Stimulated activated CD8-positive, alpha-beta memory T cell treated with anti-CD3 and anti-CD28 coated beads, Interleukin-15, amount 100 ng/mL, for 48 hours (primary cell): ENCODE measurements at places on chromosomes 6 and 20.

DNA sequence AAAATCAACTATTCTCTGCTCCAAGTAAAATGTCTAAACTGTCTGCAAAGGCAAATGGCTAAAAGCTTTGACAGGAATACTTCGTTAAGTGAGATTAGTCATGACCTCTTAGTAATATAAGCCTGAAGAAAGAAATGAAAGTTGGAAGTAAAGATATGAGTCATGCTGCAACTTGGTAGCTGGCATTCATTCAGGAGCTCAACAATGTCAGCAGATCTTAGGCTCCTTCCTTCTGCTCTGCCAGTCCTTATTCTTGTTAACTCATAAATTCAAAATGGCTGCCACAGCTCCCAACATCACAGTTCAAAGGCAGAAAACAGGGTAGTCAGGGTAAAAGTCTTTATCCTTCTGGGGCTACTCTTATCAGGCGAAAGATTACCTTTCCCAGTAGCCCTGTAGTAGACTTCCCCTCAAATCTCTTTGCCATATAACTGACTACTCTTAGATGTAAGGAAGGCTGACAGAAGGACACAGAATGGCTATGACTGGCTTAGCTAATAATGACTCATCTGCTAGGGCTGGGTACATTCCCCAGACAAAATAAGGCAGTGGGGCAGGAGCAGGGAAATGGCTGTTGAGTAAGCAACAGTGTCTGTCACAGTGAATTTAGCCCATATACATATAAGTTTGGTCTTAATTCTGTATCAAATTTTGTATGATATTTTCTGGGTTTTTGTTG, 24.4 kb upstream of the C6orf62 start:
- no peak for DNase-seq

DNA sequence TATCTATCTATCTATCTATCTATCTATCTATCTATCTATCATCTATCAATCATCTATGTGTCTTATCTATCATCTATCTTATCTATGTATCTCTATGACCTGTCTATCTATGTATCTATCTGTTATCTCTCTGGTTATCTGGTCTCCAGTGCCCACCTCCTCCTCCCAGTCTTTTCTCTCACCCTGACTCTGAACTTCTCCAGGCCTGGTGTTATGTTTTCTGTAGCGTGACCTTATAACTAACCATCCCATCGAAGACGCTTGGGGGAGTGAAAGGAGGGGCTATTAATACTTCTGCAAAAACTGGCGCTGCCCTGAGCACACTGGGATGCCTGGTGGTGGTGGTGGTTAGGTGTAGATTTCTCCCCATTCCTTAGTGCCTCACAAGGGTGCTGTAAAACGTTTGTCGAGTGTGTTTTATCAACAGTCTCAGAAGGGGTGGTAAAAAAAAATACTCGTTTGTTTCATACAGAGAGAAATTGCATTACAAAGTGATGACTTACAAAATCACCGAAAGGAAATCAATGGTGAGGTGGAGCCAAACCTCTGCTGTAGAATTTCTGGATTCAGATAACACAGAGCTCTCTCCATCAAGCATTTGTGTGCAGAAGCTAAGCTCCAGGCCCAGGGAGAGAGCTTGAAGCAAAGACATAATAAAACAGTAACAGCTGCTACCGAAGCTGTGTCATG, 156.2 kb downstream of the BCAS1 start:
- no peak for DNase-seq

DNA sequence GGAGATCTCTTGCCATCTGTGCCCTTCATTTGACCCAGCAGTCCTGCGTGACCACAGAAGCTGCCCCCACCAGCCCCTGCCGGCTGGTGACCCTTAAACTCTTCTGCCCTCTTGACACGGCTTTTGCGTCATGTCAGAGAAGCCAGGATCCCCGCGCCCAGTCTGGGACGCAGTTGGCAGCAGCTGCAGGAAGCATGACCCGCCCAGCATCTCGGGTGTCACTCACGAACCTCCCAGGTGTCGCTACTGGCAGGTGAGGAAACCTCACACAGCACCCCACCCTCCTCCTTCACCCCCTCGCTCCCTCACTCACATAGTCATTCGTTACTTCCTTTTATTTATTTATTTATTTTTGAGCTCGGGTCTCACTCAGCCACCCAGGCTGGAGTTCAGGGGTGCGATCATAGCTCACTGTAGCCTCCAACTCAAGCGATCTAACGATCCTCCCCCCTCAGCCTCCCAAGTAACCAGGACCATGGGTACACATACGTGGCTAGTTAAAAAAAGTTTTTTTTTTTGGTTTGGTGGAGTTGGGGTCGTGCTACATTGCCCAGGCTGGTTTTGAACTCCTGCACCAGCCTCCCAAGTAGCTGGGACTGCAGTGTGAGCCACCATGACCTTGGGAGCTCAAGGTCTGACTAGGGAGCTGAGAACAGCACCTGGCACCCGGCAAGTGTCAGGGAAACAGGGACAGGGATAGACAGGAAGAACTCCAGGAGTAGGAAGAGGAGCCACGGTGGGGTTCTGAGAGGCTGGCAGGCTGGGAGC, 14.1 kb upstream of the SPDEF start:
- DNase-seq, result no peak

- DNase-seq, result no peak
Measured at GRCh38 chr6:14862845-14863244, 383.0 kb upstream of the JARID2 start.

GRCh38 chr20:36744764-36745191, 1.1 kb downstream of the NDRG3 start:
- no peak for DNase-seq

DNA sequence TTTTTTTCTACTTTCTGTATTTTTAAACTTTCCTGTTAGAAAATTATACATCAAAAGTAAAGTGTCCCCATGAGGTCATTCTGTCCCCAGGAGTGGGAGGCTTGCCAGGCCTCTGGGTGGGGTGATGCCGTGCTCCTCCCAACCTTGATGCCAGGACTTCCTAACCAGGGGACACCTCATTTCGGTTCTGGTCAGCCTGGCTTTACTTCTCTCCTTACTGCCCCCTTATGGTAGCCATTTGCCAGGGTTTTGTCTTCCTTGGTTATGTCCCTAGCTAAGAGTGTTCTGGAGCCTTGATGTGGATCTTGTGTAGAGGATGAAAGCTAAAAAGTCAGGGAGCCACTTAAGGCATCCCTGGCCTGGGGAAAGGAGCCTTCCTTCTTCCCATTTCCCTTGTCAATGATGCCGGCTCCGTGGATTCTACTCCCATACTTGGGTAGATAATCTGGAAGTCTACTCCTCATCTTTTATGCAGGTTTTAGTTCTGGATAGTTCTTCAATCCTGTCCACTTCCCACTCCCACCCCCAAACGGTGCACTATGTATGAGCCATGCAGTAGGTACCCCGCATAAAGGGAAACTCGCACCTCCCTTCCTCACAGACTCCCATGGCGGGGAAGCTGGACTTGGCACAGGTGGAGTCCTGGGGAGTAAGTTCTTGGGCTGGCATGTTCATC, 164.1 kb upstream of the SALL4 start:
- no peak for DNase-seq

DNA sequence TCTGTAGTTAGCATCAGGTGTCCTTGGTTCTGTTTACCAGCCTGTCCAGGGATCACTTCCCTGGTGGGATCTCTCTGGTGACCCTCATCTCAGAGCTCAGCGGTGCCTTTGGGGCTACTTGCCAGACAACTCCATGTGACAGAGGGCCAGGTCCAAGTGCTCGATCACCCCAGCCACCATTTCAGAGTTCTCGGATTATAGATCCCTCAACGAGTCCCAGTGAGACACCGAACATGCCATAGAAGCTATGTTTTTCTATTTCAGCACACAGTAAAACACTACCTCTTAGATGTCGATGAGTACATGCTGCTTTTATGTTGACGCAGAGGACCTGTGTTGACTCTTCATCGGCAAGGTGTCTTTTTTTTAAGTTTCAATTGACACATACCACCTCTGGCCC, 170.1 kb upstream of the AKAP12 start:
- no peak for DNase-seq

- DNase-seq, result no peak
Measured at GRCh38 chr20:59013959-59014608, 5.1 kb upstream of the TUBB1 start.

DNA sequence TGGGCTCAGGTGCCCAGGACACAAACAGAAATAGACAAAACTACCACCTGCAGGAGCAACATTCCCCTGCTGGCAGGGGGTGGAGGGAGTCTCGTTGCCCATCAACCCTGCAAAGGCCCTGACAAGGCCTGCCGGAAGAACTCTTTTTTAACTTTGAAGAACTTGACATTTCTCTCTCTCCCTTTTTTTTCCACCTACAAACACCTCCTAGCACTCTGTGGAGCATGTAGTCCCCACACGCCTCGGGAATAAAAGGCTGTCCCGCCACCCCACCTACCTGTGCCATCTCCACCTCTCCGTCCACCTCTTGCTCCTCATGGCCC, 54.8 kb downstream of the GNAS-AS1 start:
- DNase-seq, result no peak

DNA sequence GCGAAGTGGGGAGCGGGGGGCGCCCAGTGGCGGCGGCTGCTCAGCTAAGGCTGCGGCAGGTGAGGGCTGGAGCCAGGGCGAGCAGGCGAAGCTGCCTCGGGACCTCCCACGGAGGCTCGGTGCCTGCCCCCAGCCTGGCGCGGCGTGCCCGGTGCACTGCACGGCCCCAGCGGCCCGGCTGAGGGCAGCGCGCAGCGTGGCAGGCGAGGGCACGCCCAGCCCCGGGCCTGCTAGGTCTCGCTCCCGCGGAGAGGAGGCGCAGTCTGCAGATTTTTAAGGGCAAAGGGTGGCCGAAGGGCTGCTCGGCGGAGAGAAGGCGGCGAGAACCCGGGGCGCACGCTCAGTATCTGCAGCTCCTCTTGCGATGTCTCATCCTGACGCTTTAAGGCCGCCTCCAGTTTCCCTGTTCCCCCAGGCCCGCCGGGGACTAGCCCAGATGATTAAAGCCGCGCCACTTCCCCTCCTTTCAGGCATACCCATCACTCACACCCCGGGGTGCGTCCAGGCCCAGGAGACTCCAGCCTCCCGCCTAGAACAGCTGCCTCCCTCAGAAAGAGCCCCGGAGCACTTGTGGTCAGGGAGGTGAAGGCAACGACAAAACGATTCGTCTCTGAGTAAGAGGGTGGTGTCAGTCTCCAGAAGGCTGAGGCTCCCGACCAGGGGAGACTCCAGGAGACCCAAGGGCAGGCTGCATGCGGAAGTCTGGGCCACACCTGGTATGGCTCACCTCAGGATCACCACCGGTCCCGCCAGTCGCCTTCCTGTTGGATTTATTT, at the start of gene FERMT1:
Gene FERMT1, minus strand, starts transcription at position 158 of the 776 bp plus-strand sequence. CDS start 3,476 bp downstream, outside the sequence.
- peak; percentile 47 for DNase-seq

GRCh38 chr6:16773362-16773761, 12.1 kb upstream of the ATXN1 start:
- DNase-seq, result no peak
